ENCODE measurements at places on chromosomes 12 and 14.

DNA sequence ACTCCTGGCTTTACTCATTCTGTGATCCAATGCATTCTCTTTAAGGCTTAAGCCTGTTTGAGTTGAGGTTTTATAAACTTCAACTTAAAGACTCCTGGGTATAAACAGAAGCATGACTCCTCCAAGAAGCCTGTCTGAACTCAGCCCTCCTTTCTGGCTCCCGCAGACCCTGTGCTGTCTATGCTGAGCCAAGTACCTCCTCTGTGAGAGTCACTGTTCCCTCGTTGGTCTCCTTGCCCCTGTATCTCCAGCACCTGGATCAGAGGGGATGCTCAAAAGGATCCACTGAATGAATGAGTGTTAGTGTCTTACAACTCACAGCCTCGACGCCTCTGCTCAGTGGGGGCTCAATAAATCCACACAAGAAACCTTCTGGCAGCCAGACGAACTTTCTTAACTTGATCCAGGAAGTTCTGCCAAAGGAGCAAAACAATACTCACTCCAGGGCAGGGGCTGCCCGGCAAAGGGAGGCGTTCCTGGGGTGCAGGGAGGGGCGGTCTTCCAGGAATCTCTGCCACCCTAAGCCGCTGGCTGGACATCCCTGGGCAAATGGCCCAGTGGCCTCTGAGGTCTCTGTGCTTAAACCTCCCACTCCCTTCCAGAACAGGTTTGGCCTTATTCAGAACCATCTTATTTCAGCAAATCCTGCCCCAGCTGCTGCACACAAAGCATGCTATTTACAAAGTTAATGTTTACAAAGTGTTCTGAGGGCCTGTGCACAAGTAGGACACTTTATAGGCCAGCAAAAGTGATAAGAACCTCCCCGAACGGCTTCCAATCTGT is 32.9 kb downstream of the MAP1LC3B2 start:
- DNase-seq = no peak

- DNase-seq = no peak
Observed at GRCh38 chr12:9667403-9668160, 1.9 kb upstream of the CLEC2D start.

- no peak for DNase-seq
Observed at GRCh38 chr14:69339426-69339825, 58.7 kb downstream of the ERH start.

DNA sequence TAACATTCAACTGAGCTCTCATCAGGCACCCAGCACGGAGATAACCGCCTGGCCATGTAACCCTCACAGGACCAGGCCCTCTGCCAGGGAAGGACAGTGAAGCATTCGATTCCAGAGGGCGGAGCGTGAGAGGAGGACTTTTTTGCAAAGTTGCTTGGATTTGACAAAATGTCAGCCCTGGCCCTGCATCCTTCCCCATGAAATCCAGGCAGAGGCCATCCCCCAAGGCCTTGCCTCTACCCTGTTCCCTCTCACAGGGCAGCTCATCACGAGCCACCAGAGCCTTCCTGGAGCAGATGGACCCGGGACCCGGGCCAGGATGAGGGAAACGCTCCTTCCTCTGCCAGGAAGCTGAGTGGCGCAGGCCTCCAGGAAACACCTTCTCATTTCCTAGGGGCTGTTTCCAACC is 17.0 kb downstream of the CAMKK2 start:
- DNase-seq = no peak

GRCh38 chr14:39442293-39442692 is 10.1 kb upstream of the FBXO33 start:
- no peak for DNase-seq

GRCh38 chr12:89382328-89382727 is 30.0 kb upstream of the DUSP6 start:
- no peak for DNase-seq

DNA sequence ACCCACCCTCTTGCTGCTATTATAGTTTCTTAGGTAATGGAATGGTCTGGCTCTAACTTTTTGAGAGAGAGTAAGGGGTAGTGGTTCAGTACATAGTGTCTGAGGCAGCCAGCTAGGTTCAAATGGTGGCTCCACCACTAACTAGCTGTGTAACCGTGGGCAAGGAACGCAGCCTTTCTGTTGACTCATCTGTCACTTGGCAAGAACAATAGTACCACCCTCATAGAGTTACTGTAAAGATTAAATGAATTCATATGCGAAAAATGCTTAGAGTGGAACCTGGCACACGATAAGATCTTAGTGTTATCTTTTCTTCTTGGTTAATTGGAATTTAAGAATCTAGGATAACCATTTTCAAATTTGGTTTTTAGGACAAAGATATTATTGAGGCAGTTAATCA is 14.0 kb downstream of the CCDC62 start:
- DNase-seq = peak; percentile 32

GRCh38 chr12:123122626-123123025 is 28.3 kb downstream of the PITPNM2 start:
- no peak for DNase-seq

- no peak for DNase-seq
Observed at GRCh38 chr14:96627386-96627785, 125.2 kb downstream of the PAPOLA start.

- no peak for DNase-seq
Observed at GRCh38 chr12:32897281-32897610, 669 bp upstream of the PKP2 start.

DNA sequence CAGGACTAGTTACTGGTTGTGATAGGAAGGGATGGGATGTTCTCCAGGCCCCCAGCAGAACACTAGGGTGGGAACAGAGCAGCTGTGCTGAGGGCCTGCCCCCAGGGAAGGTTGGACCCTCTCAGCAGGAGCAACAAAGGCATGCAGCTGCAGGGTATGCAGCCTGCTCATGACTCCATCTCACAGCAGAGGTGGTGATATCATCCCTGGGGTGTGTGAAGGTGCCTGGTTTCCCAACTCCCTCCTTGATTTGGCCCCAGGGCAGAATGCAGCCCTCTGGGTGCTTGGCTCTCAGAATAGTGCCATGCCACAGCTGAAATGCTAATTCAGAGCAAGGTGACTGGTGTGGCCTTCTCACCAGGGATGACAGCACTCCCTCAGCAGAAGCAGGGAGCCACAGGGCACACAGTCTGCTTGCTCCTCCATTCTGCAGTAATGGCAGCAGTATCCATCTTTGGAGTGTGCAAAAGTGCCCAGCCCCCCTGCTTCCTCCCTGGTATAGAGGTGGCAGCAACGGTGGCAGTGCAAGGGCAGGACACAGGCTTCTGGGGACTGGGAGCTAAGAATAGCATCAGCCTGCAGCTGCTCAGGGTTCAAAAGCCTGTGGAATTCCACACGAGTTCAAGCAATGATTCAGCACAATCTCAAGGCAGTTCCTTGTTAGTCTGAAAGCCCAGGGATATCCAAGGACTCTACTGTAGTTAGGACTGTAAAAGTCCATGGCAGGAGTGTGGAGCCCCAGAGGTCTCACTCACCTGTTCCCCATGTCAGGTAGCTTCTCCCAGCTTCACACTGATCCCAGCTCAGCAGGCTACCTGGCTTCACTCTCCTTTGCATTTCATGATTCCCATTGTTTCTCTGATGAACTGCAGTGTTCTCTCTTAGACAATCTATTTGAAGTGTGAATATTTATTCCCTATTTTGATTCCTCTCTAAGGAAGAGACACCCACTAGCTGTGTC is 298.1 kb upstream of the FOXG1 start:
- DNase-seq = no peak

DNA sequence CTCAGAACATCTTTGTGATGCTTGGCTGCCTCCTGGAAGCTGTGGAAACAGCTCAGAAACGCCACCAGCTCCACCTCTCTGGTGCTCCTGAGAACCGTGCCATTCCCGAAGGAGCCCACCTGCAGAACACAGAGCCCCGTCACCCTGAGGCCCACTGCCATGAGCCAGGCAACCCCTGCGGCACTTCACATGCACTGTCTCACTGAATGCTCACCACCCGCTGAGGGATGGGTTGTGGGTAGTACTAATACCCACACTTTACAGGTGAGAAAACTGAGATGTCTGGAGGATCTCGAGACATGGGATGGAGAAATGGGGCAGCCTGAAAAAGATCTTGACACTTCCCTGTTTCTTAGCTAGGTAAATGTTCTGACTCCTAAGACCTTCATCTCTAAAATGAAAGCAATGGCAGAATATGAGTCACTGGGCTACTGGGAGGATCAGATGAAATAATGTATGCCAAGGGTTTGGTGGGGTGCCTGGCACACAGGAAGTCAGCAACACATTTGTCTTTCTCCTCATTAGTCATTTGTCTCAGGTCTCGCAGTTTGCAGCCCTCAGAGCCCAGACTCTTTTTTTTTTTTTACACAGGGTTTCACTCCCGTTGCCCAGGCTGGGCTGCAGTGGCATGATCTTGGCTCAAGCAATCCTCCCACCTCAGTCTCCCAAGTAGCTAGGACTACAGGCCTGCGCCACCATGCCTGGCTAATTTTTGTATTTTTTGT is 5.3 kb downstream of the OASL start:
- DNase-seq = peak; percentile 46

DNA sequence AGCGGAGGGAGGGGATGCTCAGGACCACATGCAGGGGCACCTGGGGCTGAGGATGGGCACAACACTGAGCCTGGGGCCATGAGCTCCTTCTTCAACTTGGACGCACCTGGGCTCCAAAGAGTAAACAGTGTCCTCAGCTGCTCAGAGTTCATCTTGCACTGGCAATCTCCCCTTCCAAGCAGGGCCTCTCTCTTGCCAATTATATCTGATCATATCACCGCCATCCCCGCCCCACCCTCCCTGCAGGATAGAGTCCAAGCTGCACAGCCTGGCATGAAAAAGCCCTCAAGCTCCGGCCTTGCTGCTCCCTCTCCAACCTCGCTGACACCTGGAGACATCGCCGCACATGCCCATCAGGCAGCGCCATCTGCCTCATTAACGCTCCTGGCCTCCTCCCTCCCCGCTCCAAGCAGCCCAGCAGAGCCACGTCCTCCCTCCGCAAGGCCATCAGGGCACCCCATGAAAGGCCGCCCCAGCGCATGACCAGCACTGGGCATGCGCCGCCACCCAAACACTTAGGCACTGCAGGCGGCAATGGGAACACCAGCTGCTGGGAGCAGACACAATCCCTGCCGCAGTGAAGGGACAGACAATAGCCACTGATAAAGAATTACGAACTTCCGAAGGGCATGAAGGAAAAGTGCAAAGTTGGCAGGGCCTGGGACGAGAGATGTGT is 88.8 kb downstream of the CHGA start:
- no peak for DNase-seq

DNA sequence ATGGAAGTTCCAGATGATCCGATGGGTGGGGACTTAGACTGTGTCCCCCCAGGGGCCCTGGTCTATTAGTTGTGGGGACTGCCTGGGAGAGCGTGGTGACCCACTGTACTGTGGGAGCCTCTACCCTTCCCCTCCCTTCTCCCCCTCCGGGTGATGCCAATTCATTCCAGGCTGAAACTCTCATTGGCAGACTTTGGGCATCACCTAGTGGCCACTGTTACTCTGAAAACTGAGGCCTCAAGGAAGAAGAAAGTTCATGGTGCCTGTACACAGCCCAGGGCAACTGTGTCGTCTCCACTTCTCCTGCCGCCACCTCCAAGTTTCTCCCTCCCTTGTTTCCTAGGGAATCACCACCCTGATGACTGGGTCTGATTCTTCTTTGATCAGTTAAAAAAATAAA is 173.6 kb upstream of the ALG10B start:
- no peak for DNase-seq

- no peak for DNase-seq
Observed at GRCh38 chr14:38592764-38593442, 337.0 kb upstream of the CLEC14A start.

GRCh38 chr14:104531421-104532190 is 48.0 kb upstream of the C14orf180 start:
- DNase-seq = no peak

GRCh38 chr12:17192721-17193120 is 586.8 kb upstream of the LMO3 start:
- no peak for DNase-seq

- DNase-seq = no peak
Observed at GRCh38 chr14:47009615-47010014, 358.0 kb upstream of the RPL10L start.

- DNase-seq = no peak
Observed at GRCh38 chr14:37824939-37825712, 229.7 kb downstream of the TTC6 start.

DNA sequence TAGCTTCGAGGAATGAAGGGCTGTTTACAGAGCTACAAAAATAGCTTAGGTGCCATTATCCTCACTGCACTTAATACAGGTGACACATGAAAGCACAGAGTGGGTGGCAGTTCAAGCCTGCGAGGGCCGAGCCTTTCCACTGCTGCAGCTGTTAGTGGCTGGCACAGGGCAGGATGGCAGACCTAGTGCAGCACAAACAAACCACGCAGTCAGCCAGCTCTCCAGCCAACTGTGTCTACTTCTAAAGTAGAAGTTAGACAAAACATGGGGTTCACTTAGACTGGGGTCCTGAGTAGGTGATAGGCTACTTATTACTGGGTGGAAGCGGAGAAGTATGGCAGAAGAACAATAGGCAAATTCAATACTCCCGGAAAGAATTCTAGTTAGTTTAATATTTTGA is 95.4 kb downstream of the DUSP16 start:
- no peak for DNase-seq

- DNase-seq = no peak
Observed at GRCh38 chr14:76946753-76947077, 81.8 kb downstream of the IRF2BPL start.

DNA sequence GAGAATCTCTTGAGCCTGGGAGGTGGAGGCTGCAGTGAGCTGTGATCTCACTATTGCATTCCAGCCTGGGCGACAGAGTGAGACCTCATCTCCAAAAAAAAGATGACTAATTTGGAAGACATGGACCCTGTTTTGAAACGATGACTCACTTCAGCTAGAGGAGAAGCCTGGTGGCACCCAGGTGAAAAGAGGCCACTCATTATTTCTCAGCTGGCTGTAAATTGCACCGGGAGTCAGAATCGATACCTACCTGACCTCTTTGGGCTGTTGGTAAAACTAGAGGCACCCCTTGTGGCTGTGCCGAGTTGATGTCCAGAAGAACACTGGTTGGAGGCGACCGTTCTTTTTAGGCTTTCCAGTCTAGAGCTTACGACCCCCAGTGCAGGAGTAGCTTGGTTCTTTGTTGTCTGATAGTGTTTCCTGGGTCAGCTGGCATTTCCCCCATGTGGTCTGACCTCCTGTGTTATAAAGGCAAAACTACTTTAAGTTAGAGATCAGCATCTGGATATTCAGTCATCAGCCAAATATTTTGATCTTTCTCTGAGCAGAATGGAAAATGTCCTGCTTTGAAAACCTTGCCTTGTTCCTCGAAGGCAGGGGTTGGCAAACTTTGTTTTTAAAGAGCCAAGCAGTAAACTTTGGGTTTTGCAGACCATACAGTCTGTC is 93.2 kb downstream of the CHST11 start:
- DNase-seq = peak; percentile 31

DNA sequence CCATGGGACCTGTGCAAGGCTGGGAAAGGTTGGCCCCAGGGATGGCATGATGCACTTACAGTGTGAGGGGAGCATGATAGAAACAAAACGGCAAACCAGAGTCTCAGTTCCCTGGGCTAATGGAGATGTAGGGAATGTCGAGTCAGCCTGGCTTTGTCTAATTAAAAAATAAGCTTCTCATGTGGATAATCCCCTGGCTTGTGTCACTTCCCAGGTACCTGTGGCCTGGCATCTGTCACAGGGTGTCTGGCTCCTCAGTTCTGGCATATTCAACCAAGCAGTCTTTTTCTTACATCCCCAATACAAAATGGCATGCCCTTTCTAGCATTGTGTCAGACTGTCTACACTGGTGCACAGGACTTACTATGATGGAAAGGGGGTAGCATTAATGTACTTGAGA is 261.4 kb downstream of the GRIN2B start:
- DNase-seq = no peak

GRCh38 chr12:124663206-124663605 is 95.8 kb upstream of the NCOR2 start:
- DNase-seq = no peak

GRCh38 chr14:70770490-70770889 is 38.8 kb downstream of the MAP3K9 start:
- no peak for DNase-seq

GRCh38 chr12:12704593-12705230 is 8.7 kb upstream of the GPR19 start:
- peak; percentile 92 for DNase-seq

All from HFFc6 (cell line).